DMS153 (cell line): ENCODE measurements at places on chromosomes 3 and 15.

- no peak for DNase-seq
Observed at GRCh38 chr15:58190419-58190818, 52.2 kb downstream of the AQP9 start.

- DNase-seq = no peak
Observed at GRCh38 chr15:57319919-57320560, 56.3 kb upstream of the CGNL1 start.

- DNase-seq = no peak
Observed at GRCh38 chr3:171056528-171056927, 30.0 kb upstream of the SLC2A2 start.

DNA sequence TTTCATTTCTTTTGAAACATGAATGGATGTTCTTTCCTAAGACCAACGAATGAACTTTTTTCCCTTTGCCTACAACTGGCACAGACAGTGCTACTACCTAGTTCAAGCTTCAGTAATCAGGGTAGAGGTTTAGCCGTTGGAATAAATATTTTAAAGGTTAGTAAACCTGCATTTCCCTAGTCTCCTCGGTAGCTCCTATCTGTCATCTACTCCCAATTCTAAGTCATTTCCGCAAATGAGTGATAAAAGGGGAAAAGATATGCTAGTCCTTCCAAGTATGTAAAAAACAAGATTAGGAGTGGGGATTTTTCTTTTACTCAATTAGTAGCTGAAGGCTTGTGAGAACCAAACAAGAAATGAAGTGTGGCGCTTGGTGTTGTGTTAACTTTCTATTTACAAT, 15.2 kb downstream of the SLTM start:
- DNase-seq = no peak

DNA sequence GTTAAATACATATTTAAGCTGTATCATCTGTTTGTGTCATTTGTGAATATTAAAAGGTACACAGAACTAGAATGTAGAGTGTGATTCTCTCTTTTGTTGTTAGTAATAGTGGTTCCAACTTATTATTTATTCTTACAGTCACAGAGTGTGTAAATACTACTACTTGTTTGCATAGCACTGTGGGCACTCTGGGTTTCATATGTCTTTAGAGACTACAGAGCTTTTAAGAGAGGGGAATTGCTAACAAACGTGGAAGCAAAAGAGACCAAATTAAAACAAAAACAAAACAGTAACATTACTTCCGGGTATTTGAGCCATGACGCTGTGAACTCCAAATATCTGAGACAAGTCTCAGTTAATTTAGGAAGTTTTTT, 828.0 kb upstream of the DPPA4 start:
- peak; percentile 47 for DNase-seq

DNA sequence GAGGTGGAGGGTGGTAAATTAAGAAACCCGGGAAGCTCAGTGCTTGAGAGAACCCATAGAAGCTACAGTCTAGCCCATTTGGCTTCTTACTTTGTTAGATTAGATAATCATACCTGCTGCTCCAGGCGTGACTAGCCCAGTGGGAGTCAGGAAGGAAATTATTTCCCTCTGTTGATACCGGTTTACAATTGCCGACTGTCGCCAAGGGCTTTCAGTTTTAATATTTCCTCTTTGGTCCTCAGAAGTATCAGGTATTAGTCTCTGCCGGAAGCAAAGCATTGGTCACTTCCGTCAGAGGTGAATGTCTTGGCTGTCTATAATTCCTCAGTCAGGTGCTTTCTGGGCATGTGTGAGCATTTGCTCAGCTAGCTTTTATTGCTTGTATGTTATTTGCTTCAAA, 75.2 kb downstream of the LPP start:
- DNase-seq = no peak

GRCh38 chr15:31329640-31330010, 3.0 kb downstream of the KLF13 start:
- DNase-seq = no peak

GRCh38 chr3:10228248-10228950, 19.9 kb upstream of the TATDN2 start:
- no peak for DNase-seq

- DNase-seq = no peak
Observed at GRCh38 chr3:117751651-117752050, 1042.1 kb downstream of the TUSC7 start.

GRCh38 chr15:53671545-53671944, 87.9 kb downstream of the WDR72 start:
- DNase-seq = no peak

DNA sequence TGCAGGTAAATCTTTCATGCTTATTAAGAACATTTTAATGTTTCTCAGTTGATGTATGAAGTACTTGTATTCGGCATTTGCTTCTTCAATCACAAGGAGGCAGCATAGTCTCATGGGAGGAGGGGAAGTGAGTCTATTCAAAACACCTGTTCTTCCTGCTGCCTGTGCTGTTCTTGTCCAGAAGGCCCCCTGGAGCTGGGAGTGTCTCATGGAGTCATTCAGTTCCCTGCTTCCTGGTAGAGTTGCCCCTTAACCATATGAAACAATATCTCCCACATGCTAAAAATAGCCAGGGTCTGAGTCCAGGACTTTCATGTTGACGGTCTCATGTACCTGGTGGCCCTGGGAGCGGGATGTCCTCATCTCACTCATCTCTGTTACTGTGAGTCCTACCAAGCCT, 15.5 kb upstream of the PPP1R2 start:
- DNase-seq = peak; percentile 82

GRCh38 chr3:183545708-183546107, 9.8 kb downstream of the KLHL6 start:
- no peak for DNase-seq
